ENCODE measurements at places on chromosomes 11 and 22.

DNA sequence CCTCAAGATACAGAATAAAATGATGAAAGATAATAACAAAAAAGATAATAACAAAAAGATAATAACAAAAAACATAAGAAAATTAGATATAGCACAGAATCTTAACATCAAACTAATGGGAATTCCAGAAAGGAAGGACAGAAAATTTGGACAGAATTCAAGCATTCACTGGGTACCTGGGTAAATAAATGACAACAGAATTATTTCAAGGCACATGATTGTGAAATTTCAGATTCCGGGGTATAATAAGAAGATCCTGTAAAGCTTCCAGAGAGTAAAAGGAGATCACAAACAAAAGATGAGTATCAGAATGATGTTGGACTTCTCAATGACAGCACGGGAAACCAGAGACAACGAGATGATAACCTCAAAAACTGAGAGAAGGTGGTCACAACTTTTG, 42.1 kb upstream of the OR9Q1 start:
- DNase-seq: no peak

DNA sequence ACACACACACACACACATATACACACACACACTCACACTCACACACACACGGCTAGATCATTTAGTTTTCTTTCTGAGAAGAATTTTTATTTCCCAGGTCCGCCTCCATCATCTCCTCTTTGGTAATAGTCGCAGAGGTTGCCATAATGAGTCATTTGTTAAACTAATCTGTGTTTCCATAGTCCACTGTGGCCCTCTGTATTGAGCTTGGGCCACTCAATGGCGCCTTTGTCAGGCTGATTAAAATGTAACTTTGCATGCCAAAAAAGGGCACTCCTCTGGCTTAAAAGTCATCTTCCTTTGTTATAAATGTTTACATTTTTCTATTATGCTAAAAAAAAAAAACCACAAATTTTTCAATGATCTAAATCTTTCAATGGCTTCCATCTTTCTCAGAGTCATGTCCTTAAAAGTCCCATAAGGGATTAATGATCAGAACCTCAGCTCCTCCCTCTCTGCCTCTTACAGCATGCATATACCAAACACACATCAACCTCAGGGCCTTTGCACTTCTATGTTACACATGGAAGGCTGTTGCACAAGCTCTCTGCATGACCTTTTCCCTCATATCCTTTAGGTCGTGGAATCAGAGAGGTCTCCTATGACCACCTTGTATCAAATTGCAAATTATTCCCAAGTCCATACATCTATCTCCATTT, 35.3 kb downstream of the EHF start:
- DNase-seq: no peak

- no peak for DNase-seq
These were observed 27.4 kb downstream of the FAT3 start for GRCh38 chr11:92251980-92252379.

DNA sequence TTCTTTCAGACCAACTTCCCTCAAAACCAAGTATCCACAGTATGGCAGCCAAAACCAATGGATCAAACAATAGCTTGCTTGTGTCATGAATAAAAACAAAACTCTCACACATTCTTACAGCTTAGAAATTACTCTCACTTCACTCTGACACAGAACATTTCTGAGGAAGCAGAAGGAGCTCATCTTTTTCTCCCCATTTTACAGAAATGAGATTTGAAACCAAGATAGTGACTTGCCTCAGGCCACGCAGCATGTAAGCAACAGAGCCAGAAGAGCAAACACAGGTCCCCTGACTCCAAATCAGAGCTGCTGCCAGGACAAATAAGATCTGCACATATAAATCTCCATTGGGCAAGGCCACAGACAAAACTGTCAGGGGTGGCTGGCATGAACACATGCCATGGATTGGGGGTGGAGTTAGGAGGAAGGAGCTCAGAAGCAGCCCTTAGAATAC, 64.8 kb downstream of the RAB30 start:
- no peak for DNase-seq

GRCh38 chr11:83684071-83684470, 397.9 kb upstream of the CCDC90B start:
- DNase-seq: no peak

DNA sequence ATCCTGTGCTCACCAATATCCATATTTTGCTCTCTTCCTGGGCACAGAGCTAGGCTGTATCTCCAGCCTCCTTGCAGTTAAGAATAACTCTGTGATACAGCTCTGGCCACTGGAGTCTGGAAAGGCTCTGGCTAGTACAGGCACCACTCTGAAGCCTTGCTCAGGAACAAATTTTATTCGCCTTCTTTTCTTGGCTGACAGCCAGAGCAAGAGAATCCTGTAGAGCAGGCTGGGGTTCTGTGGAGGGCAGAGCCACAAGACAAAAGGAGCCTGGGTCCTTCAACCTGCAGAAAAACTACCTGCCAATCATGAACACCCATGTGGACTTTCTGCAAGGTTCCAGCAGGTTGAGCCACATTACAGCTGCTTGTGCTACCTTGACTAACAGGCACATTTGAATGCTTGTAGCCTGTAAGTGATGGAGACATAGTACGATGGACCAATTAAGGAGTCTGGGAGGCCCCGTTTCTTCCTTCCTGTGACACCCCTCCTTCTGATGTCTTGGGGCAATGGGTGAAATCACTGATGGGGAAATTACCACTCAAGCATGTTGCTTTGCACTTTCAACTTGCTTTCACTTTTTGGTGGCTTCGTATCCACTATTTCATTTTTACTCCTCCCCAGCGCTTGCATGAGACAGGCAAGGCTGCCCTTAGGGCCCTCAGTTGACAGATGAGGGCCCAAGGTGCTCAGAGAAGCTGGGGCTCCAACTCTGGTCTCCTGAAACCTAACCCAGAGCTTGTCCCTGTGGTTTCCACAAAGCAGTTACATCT, 267.2 kb upstream of the SYN3 start:
- no peak for DNase-seq

- no peak for DNase-seq
These were observed 37.1 kb downstream of the TAF1D start for GRCh38 chr11:93704237-93704636.

DNA sequence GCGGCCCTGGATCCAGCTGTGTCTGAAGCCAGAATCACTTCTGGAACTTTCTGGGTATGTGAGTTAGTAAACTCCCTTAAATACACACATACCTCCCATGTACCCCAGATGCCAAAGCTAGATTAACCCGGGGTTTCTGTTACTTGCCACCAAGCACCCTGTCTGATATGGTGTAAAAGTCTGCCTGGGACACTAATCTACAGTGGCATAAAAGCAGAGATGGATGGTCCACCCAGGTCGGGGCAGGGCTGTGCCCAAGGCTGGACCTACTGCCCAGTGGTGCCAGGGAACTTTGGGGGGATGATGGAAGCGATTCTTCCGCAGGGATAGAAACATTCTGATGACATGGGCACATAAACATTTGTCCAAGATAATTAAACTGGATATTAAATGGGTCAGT, 12.7 kb downstream of the MRGPRF start:
- DNase-seq: no peak

GRCh38 chr11:746289-747157, 741 bp upstream of the TALDO1 start:
- DNase-seq: no peak

DNA sequence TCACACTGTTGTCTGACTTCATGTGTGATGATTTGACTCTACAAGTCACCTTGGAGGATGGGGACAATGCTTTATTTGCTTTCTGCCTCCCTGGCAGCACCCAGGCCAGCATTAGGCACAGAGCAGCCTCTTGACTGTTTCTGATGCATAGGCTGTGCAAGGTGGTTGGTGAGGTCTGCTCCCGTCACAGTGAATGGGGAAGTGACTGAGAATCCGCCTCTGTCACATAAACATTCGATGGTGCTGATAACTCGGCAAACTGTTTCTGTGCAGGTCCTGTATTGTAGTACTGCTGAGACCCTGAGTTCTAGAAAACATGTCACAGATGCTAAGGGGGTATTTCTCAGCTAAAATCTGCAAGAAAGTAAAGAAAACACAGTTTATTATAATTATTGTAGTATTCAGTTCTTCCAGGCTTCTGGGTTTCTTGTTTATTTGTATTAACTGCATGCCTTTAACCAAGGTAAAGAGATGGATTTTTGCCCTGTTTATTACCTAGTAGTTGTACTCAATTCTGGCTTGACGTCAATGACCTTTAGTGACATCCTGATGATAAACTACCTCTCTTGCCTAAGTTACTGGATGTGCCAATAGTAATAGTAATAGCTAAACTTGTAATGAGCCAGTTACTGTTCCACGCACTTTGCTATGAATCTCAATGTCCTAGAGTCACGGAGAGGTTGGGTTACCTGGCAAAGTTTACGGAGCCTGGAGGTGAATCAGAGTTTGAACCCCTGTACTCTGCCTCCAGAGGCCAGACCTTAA, 24.8 kb upstream of the RCN1 start:
- DNase-seq: no peak

DNA sequence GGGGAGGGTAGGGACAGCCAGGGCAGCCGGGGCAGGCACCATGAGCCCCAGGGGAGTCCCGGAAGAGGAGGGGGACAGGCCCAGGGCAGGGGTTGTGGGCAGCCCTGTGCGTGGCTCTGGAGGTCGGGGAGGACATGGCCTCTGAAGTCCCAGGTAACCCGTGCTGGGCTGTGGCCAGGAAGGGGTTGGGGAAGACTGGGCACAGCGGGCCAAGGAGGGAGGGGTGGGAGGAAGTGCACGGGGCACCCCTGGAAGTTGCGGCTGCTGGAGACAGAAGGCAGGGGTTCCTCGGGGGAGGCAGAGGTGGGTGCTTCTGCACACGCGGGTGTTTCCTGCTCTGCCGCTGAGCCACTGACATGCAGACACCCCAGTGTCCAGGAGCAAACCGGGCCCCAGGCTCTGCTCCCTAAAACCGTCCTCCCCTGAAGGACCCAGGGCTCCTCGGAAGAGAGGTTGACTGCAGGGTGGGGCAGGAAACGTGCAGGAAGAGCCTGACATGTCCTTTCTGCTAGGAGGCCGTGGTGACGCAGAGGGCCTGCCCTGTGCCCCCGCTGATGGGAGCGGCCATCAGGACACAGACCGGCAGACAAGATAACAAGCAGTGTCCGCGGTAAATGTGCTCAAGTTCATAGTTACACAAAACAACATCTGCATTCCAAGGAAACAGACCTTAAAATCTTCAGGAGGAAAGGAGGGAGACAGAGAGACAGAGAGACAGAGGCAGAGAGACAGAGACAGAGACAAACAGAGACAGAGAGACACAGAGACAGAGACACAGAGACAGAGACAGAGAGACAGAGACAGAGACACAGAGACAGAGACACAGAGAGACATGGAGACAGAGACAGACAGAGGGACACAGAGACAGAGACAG, 5.7 kb downstream of the TNNI2 start:
- no peak for DNase-seq

DNA sequence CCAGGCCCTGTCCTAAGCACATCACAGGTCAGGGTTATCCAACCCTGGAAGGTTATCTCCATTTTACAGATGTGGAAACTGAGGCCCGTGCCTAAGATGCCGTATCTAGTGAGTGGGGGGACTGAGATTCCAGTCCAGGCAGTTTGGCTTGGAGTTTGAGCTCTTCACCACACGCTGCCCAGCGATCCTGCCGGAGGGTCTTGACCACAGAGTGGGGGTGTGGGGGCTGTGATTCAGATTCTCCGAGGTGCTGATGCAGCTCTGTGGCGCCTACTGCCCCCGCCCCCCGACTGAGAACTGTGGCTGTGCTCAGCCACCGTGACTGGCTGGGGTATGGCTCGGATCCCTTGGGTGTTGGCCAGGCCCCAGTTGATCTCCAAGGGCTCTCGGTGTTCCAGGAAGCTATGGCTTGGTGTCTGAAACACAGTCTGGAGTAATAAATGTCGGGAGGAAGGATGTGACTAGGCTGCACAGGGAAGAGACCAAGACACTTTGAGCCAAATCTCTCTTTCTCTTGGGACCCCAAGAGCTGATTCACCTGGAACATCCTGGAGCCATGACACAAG, 60.6 kb upstream of the RASD2 start:
- DNase-seq: no peak

- no peak for DNase-seq
These were observed 45.2 kb downstream of the LGR4 start for GRCh38 chr11:27427183-27427980.

- DNase-seq: no peak
These were observed 27.6 kb downstream of the SLC35F2 start for GRCh38 chr11:107830915-107831540.

DNA sequence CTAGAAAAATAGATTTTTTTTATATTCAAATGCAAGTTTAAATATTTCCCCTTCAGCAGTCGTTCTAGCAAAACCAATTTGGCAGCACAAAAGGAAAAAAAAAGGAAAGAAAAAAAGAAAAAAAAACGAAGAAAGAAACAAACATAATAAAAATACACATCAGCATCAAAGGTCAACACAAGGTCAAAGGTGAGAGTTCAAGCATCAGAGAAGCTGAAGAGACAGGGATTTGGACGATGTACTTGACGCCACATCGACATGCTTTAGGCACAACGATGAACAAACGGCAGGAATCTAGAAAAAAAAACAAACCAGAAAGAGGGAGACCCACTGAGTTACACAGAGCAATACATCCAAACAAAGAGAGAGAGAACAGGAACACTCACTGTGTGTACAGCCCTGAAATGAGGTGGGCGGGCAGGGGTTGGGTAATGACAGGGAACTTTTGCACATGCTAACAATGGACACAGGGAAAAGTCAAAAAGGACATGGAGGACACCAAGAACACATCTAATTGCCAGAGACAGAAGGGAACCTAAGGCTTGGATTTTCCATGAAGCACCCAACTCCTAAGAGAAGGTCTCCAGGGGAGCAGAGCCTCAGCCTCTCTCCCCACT, 19.8 kb upstream of the RAPSN start:
- no peak for DNase-seq

DNA sequence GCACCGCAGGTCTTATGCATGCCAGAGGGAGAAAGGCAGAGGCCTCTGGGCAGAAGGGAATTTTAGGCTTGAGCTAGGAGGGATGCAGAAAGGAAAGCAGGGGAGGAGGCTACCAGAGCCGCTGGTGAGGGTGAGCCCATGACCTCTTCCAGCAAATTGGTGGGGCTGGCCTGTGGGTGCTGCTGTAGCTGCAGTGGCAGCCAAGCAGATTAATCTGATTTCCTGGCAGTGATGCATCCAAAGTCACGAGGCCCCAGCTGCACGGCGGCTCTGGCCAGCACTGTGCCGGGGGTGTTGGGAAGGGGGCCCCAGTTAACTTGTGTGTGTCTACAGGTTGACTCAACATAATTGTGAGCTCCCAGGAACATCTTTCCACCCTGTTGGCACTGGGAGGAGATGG, 41.4 kb upstream of the B3GAT1 start:
- no peak for DNase-seq

- DNase-seq: no peak
These were observed 7.7 kb downstream of the VWCE start for GRCh38 chr11:61287338-61287977.

DNA sequence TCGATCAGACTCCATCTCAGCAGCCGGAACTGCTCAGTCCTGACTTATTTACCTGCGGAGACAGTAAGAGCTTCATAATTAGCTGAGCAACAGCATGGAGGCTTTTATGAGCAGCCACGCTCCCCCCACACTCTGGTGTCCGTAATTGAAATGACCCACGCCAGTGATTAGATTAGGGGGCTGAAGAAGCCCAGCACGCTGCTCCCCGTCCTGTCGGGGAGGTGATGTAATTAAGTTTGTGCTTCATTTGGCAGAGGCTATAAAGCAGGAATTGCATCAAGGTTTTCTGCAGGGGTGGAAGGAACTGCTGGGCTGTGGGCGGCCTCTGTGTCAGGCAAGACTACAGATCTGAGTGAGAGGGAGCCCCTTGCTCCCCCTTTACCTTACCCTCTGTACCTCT, 22.8 kb upstream of the HTR3A start:
- no peak for DNase-seq

GRCh38 chr11:106879832-106880546, 138.3 kb downstream of the GUCY1A2 start:
- no peak for DNase-seq
